HS-5 (cell line): ENCODE measurements at places on chromosomes 16 and 17.

- DNase-seq: no peak
Measured at GRCh38 chr17:19365833-19366636, 3.5 kb upstream of the B9D1 start.

GRCh38 chr17:76791053-76791980 is 53.4 kb downstream of the MFSD11 start:
- peak; percentile 28 for DNase-seq

GRCh38 chr16:8714174-8714573 is 39.8 kb downstream of the ABAT start:
- DNase-seq: no peak

GRCh38 chr17:8532021-8532420 is 96.3 kb downstream of the NDEL1 start:
- DNase-seq: no peak

DNA sequence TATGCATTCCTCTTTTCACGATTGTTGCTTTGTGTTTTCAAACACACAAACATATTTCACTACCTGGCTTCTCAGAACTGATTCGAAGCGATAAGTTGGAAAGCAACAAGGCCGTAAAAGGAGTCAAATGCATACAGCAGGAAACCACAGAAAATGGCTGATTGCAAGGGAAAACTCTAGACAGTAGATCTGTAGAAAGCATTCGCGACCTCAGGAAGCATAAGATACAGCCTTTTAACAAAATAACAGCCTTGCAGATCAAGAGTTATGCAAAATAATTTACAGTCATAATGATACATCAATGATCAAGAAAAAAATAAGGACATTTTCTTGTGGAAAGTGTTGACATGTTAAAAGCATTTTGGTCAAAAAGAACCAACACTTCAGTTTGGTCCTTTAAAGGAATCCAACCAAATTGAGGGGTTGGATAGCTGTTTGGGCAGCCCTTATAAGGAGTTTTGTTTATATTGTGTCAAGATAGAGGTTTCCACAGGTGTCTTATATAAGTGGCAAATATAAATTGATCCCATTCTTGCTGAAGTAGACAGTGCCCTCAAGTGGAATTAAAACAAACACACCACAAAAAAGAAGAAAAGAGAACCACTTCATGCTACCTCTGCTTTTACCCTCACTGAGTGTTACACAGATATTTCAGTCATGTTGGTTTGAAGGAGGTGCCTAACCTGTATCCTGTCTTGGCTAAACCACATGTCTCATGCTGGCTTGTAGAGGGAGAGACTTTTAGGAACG is 5.5 kb downstream of the CYLD start:
- DNase-seq: no peak

GRCh38 chr16:23222929-23223328 is 40.4 kb downstream of the SCNN1G start:
- DNase-seq: no peak

- DNase-seq: no peak
Measured at GRCh38 chr16:74711938-74712337, 11.3 kb upstream of the MLKL start.

GRCh38 chr16:1781758-1782407 is 488 bp downstream of the SPSB3 start:
- no peak for DNase-seq

DNA sequence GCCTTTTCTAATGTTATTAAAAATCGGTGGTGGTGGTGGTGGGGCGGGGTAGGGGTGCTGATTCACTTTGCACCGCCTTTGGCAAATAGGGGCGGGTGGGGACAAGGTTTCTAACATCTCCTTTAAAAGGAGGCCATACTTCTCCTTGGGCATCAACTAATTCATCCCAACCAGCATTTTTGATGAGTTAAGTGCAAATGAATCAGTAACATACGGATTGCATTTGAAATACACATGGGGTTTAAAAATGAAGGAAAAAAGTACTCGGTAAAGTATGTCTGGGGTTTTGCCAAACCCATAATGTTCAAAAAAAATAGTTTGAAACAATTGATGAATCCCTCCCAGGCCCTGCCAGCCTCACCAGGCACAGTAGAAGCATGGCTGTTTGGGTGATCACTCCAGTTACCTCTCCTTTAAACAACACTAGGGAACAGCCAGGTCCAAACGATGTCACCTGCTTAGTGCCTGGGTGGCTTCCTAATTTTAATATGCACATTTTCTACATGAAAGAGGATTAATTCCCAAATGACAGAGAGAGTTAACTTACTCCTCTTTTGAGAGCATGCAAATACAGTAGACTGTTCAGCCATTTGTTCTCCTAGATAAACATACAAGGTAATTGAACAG is 107.2 kb downstream of the ANKFN1 start:
- DNase-seq: peak; percentile 31

DNA sequence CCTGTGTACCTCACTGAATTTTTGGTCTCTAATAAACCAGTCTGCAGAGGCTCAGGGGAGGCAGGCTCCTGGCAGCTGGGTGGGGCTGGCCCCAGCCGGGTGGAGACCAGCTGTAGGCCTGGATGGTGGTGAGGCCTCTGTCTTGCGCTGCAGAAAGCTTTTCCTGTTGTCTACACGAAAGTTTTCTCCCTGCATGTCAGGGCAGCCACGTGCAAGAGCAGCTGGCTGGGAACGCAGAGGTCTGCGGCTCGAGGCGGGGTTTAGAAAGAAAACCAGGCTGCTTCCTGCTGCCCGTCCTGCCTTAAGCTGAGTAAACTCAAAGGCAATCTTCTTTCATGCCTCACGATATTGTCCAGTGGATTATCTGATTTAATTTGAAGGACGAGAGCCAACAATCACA is 2.4 kb downstream of the SERPINF1 start:
- no peak for DNase-seq

- DNase-seq: no peak
Measured at GRCh38 chr16:81337097-81337496, 22.3 kb downstream of the GAN start.

DNA sequence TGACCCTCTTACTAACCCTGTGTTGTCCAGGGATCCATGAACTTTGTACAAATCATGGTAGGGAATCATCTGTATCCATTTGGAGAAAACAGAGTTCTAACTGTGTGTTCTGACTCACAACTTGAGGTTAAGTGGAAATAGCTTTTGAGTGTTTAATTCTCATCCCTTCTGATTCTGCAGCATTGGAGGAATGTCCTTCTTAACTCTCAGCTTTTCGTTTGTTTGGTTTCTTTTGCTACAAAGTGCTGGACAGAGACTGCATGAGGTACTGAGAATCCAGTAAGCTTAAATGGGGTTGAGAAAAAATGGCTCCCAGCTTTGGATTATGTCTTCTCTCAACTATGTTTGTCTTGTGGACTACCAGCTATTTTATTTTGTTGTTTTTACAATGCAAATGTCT is 352.1 kb upstream of the KIF2B start:
- no peak for DNase-seq

GRCh38 chr16:87582966-87583325 is 19.4 kb upstream of the JPH3 start:
- no peak for DNase-seq

DNA sequence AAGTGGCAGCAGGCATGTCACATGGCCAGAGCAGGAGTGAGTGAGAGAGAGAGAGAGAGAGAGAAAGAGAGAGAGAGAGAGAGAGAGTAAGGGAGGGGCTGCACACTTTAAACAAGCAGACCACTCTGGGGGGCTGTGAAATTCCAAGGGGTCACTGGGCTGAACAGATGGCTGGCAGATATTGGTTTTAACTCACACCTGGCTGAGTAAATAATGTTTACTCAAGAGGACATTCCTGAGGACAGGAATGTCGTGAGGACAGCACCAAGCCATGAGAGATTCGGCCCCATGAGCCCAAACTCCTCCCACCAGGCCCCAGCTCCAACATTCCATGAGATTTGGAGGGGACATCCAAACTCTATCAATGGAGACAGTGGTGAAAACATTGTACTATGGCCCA is 269.7 kb downstream of the CBLN1 start:
- DNase-seq: no peak

GRCh38 chr16:56634715-56635440 is 2.4 kb downstream of the MT1M start:
- no peak for DNase-seq

GRCh38 chr16:89324056-89325010 is 106.8 kb downstream of the ZNF778 start:
- DNase-seq: peak; percentile 68

DNA sequence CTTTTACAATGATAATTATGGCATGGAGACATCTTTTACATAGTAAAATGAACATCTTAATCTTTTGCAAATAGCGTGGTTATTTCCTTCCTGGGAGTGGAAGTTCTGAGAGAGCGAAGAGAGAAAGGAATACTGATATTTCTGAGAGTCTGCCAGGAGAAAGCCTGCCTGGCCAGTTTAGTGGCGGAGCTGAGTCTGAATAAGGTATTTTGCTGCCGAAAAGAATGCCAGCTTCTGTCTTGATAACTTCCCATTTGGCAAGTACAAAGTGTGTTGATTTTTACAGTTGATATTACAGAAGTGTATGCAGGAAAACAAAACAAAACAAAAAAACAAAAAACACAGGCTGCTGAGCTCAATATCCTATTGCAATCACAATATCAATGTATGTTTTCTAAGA is 55.9 kb downstream of the KCNJ2 start:
- no peak for DNase-seq

- no peak for DNase-seq
Measured at GRCh38 chr16:1052721-1053120, 19.8 kb upstream of the SSTR5 start.

- peak; percentile 26 for DNase-seq
Measured at GRCh38 chr16:86931410-86931941, 353.1 kb downstream of the FOXL1 start.

- no peak for DNase-seq
Measured at GRCh38 chr16:49464877-49465504, 91.4 kb downstream of the C16orf78 start.

DNA sequence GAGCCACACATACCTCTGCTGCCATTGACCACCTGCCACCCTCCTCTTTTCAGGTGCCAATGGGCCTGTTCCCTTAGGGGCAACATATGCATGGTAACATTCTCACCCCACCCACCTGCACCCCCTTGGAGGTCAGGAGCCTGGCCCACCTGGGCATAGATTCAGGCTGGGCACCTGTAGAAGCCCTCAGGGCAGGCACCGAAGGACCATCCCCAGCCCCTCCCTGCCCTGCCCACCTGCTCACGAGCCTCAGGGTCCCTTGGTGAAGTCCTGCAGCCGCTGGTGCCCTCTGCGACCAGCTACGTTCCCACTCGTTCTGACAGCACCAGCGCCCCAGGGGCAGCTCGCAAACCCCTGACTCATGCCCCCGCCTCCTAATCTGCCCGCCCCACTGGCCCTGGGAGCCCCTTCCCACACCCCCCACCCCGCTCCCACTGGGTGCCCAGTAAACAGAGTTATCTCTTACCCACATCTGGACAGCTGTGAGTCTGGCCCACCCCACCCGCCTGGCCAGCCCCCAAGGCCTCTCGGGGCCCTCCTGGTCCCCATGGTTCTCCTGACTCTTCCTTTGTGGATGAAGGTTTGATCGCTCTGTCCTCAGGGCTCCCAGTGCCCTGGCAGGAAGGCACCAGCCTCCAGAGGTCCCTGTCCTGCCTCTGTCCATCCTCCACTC is at the start of gene SLC4A1:
Gene SLC4A1 (minus strand): TSS at position 318 of the 673 bp plus-strand sequence. CDS start 5,269 bp downstream, outside the sequence.
- DNase-seq: no peak

DNA sequence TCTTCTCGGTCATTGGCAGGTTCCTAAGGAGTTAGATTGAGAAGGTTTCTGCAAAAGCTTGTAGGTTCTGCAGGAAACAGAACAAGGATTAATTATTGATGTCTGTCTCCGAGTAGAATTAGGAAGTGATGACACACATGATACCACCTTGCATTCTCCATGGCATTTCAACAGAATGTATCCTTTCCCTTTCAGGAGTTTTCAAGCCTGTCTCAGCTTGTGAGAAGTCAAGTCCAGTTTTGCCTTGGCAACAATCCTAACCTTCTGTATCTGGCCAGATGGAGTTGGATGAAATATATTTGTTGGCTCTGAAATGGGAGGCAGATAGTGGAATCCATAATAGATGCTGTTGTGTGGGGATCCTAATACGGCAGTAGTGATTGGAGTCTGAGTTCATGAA is 235.5 kb downstream of the SHISA9 start:
- no peak for DNase-seq

GRCh38 chr17:79626156-79626890 is 15.5 kb upstream of the RBFOX3 start:
- no peak for DNase-seq
